ENCODE measurements at places on chromosomes 5 and 9.

DNA sequence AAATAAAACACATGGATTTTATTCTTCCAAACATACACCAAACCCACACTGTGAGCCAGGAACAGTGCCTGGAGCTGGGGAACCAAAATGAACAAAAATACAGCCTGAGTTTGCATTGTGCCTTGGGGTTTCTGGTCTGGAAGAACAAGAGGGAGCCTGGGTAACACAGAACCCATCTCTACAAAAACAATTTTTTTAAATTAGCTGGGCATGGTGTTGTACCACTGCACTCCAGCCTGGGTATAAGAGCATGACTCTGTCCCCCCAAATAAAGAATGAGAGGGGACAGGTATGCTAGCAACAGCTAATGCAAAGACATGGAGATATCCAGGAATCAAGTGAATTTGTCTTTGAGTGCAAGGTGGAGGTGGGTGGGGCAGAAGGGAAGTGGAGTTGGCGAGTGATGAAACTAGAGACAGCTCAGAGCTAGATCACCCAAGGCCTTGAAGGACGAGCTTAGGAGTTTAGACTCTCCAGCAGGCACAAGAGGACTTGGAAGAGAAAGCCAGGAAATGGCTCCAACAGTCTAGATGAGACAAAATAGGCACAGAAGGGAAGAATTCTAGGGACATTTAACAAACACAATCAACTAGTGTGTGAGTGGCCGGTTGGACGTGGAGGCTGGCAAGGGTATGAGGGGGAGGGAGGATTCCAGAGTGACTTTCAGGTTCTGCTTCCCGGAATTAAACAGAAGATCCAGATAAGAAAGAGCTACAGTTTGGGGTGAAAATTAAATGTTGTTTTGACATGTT, 47.4 kb downstream of the FNBP1 start:
- no peak for DNase-seq

- no peak for DNase-seq
Observed at GRCh38 chr9:80134487-80134886, 562.7 kb downstream of the TLE4 start.

DNA sequence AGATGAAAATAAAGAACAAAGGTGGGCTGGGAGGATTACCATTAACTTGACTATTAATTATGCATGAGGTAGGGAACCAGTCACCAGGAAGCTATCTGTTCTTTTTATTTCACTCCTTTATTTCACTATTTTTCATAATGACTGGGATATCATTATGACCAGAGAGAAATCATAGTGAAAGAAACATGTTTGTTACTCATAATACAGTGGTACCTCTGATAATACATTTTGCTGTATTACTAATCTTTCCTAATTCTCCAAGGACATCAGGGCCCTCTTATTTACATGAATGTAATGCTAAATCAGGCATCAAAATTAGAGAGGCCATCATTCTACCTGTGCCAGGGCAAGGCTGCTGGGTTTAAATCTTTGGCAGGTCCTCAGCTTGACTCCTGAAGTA, 253.7 kb downstream of the NR3C1 start:
- DNase-seq, result no peak

DNA sequence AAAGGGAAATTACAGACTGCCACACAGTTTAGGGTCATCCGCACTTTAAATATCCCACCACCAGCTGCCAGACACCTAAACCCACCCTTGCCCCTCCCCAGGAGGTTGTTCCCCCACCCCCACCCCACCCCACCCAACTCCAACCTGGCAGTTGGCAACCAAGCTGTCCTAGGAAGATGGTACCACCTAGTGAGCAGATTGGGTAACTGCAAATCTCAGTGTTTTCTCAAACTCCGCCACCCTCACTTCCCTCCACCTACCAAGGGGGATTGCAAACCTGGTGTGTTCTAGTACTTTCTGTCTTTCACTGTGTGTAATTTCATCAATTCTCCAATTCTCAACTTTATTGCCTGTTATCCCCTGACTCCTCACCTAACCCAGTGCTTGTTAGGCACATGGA, 323.8 kb upstream of the IRX2 start:
- DNase-seq, result no peak

GRCh38 chr5:150473673-150474358, 24.3 kb upstream of the RPS14 start:
- no peak for DNase-seq

- DNase-seq, result no peak
Observed at GRCh38 chr5:146732962-146733361, 145.6 kb downstream of the PPP2R2B start.

- no peak for DNase-seq
Observed at GRCh38 chr9:16727452-16728136, 142.9 kb downstream of the BNC2 start.

DNA sequence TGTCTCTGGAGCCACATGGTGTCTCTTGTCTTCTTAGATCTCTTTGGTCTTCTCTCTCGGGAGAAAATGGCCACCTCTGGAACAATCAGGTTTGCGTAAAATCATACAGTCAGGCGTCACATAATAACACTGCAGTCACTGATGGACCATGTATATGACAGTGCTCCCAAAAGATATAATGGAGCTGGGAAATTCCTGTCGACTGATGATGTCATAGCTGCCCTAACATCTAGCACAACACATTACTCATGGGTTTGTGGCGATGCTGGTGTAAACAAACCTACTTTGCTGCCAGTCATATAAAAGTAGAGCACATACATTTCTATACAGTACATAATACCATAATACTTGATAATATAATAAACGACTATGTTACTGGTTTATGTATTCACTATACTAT, 30.1 kb upstream of the RAI14 start:
- DNase-seq, result no peak

- DNase-seq, result no peak
Observed at GRCh38 chr9:29740518-29740917, 2167.2 kb upstream of the C9orf72 start.

DNA sequence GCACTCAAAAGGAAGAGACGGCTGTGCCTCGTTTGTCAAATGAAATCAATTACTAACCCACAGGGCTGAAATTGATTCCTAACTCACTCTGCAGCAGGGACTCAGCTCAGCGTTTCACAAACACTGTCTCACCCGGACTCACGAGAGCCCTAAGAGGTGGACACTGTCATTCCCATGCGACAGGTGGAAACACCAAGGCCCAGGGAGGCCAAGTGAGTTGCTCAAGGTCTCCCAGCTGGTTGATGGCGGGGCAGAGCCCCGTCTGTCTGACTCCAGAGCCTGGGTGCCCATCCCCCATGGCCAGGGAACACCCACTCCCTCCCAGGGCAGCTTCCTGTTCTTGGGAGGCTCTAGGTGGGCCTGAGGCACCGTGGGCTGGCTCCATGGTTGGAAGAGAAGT, 1.3 kb upstream of the PLPP7 start:
- no peak for DNase-seq

- DNase-seq, result no peak
Observed at GRCh38 chr5:137782984-137783536, 28.9 kb upstream of the HNRNPA0 start.

- no peak for DNase-seq
Observed at GRCh38 chr5:124783285-124783684, 36.8 kb upstream of the ZNF608 start.

GRCh38 chr5:98121036-98121936, 652.2 kb upstream of the RGMB start:
- no peak for DNase-seq

GRCh38 chr5:60765019-60765709, 65.2 kb upstream of the DEPDC1B start:
- DNase-seq, result no peak

DNA sequence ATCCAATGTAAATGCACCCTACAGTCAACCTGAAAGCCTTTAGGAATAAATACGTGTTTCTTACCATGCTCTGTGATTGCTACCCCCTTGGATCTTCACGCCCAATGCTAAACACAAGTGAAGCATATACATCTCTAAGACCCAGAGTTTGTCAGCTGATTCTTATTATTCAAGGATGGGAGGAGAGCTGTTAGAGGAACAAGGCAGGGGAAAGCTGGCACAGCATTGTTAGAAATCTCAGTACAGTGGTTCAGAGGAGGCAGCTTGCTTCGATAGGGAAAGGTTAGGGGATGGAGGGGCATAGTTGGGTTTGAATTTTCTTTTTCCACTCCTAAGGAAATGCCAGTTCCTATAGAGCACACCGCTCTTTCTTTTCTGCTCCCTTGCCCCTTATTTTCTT, 16.7 kb upstream of the TAF11L2 start:
- DNase-seq, result no peak

DNA sequence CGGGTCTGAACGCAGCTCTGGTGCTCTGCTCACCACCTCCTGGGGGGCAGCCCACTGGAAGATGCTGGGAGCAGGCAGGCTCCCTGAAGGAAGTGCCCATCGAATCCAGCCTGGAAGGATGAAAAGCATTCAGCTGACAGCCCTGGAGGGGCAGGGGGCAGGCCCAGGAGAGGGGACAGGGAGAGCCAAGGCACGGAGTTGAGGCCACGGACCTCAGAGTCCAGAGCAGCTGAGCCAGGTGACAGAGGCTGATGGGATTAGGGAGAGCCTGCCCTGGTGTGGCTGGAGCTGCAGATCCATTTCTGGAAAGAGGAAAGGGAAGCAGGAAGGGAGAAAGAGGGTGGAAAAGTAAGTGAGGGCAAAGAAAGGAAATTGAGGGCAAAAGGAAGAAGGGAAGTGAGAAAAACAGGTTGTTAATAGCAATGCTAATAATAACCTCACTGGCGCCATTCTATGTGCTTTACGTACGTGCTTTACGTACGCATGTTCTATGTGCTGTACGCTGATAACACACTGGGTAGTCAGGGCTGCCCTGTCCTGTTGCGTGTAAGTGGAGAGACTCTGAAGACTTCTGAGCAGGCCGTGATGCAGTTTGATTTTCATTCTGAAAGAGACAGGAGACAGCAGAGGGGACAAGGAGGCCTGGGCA, 52.6 kb downstream of the LMX1B start:
- no peak for DNase-seq

DNA sequence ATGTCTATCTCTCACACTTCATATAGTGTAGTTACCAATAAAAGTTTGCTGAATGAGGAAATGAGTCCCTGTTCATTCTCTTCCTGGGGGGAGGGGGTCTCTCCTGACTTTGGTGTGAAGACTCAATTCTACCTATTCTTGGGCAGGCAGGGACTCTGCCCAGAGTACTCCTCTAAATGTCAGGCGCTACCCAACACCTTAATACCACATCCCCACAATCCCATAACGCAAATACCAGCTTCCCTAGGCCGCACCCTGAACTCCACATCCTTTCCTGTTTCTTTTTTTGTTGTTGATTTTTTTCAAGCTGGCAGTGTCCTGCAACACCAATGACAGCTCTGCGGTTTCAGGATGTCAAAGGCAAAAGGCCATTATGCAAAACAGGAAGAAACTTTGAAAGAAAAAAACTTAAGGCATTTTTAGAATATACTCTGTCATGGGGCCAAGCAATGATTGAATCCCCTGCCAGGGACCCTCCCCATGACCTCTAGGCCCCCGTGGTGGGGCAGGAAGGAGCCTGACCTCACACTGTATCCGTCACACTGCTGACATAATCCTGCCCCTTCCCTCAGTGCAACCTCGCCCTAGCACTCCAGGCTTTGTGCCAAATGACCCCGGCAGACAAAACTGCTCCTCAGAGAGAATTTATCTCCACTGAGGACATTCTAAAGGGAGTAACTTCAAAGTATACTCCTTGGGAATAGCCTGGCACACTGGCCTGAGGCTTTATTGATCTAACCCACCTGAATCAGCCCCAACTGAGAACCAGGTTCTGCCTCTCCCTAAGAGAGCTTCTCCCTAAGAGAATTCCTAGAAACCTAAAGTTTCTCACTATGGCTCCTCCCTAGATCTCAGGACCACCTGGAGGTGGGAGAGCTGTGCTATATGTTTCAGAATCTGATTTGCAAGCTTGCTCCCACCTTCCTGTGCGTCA, 8.0 kb downstream of the B4GALT1 start:
- DNase-seq, result no peak

- DNase-seq, result no peak
Observed at GRCh38 chr5:41154491-41154890, 58.8 kb downstream of the C6 start.

- DNase-seq, result no peak
Observed at GRCh38 chr5:136058039-136058971, 29.5 kb downstream of the TGFBI start.

DNA sequence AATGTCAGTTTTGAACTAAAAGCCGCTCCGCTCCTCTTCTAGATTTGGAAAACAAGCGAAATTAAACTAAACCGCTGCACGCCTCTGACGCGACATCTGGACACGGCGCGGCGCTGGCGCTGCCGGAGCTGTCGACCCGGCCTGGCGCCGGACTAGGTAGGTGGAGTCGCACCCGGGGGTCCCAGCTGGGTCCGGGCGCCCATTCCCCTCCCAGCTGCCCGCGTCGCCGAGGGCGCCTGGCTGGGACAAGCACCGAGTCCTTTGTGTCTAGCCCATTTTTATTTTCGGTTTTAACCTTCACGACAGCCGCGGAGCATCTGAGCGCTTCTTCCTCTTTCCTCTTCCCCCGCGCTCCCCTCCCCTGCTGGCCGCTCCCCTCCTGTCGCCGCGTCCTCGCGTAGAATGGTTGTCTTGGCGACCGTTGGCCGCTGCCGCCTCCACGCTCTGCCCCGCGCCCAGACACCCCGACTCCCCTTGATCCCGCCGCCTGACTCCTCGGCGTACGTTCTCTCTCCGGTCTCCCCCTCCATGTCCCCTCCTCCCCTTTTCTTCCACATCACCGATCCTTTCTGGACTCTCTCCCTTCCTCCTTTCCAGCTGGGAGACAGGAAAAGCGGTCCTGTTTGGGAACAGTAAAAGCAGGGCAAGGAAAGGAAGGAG, 545 bp downstream of the CDKN2B-AS1 start:
- no peak for DNase-seq

DNA sequence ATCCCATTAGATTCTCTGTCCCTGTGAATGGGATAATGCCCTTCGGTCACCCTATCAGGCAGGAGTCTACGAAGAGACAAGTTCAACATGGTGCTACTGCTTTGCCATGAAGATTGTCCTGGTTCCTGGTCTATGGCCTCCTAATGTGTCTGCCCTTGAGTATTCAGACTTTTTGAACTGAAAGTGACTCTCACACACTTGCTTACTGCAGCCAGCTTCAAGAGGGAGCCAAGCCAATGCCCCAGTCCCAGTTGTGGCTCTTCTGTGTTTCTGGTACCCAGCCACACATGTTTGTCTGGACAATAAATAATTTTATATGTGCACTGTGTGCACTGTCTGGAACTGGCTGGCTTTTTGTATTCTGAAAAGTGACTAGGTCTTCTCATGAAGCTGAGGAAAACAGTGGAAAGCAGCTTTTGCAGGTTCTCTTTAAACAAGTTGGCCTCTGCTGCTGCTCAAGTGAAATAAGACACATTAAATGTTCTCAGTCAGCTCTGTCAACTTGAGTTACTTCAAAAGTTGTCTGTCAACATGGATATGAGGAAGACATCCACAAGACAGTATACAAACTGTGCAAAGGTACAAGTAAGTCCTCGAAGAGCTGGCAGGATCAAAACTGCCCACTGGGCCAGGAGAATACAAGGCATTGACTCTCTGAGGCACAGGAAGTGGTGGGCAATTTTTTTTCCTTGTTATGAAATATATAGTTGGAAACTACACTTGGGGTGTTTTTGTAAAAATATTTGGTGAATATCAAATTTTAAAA, 60.0 kb downstream of the ZNF608 start:
- no peak for DNase-seq
